Dermis blood vessel endothelial cell (primary cell): ENCODE measurements at places on chromosomes 5 and 9. TPM values are rescaled to one million over a fixed set of nuclear protein-coding genes. Genes with fewer than 3 reads are reported as not detected.

DNA sequence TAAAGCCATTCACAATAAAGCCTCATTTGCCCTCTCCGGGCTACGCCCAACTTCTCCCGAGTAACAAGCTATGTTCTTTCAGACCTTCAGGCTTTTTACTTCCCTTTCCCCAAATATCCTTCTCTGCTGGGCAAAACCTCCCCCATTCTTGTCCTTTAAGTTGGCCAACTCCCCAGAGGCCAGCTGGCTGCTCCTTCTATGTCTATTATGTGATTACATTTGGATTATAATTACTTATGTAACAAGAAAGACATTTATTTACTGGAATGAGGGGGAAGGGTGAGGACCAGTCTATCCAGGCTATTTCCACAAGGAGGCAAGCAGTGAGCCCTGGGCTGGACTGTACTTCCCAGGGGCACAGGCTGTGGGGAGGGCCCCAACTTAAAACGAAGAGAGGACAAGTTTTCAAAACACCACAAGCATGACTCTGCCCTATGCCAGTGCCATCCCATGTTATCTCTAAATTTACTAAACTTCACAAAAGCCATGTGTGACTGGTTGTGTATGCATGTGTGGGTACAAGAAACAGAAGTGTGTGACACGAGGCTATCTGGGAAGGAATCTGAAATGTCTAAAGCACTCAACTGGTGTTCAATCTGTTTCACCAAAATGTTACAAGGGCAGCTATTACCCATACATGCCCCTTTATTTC is 84.5 kb downstream of the GNAQ start:
- no peak for DNase-seq

DNA sequence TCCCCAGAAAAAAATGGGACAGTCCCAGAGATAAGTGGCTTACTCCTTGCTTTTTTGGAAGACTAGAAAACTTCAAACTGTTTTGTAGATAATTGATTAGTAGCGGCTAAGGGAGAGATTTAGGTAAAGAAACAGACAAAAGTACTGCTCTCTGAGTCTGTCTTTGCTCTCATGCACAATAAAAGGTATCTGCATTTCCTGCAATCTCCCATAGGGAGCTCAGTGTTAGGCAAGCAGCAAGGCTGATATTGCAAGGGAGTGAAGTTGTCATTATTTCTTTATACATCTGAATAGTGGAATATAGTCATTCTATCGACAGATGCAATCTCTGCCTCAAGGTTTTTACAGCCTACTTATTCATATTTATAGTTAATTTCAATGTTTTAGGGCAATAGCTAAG is 54.9 kb upstream of the CAMK4 start:
- no peak for DNase-seq

GRCh38 chr9:129665389-129665775 is at the start of gene PRRX2:
Gene PRRX2 (plus strand): TSS chr9:129665647. CDS start chr9:129665868, 221 bp downstream.
- DNase-seq: peak; percentile 13

DNA sequence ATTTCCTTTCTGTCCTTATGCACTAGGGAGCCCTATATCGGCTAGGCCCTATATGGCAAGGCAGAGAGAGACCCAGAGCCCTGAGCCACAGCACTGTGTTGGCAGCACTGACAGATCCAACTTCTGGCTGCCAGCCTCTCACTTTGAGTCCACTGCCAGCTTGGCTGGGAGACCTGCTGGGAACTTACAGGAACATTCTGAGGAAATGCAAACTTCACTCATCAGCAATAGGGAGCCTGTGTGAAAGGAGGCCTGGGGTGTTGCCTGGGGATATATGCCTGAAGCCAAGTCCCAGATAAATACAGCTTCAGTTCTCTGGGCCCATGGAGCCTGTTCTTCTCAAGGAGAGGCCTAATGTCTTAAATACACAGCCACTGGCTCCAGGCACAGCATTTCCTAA is 78.0 kb downstream of the ADRB2 start:
- DNase-seq: no peak

GRCh38 chr5:176670449-176670848 is 23.2 kb downstream of the TSPAN17 start:
- DNase-seq: no peak

GRCh38 chr9:94760660-94761059 is 34.2 kb downstream of the AOPEP start:
- no peak for DNase-seq

DNA sequence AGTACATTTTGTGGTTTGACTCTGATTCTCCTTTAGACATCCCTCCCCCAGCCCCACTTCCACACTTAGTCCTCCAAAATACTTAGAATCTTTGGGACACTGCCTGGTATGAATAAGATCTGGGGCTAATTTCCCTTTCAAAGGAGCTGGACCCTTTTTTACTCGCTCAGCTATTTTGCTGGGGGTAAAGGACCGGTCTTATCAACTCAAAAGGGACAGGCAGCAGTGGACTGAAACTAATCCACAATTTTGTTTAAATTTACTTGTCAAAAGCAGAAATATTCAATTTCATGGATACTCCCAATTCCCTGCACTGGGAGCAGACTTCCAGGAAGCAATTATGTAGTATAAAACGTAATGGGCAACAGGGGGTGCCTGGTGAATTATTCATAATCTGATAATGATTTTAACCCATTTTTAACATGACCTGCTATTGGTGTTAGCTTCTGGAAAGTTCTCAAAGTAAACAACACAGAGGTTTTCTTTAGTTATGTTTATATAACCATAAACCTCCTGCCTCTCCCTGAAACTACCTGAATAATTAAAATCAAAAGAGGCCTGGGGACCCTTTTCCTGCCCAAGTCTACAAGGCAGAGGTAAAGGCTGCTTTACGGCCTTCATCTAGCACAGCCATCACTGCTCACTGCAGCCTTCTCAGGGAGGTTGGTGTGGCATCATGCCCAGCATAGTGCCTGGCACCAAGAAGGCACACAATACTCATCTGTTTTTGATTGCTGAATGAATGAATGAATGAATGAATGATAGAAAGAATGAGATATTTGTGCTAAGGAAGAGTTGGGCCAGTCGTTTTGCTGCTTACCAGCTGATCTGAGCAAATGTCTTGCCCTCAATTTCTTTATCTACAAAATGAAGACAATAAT is 44.2 kb upstream of the GNPDA1 start:
- no peak for DNase-seq

DNA sequence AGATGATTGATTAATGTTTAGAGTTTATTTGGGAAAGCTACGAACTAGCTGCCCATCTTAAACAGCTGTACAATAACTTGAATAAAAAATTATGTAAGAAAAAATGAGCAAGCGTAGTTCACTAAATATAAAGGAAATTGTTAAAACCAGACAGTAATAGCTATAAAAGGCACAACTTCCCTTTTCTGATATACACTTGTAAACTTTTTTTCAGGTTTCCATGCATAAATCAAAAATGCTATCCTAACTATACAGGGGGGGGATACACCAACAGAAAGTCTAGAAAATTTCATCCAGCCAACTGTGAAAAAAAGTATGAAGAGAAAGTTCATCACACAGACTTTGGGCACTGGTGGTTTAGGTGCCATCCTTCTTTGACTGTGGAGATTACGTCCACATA is 122.3 kb downstream of the NR3C1 start:
- DNase-seq: no peak

STPG3 gene
- 0.34 TPM in 1 of 2 replicates, not detected in the other for total RNA-seq

RANBP17 gene
- total RNA-seq: 8.7 and 16.3 TPM in 2 replicates

SLCO6A1 gene
- total RNA-seq: not detected in 2 replicates

PCDHA3 gene
- 0.14 and 0.17 TPM in 2 replicates for total RNA-seq

OLFML2A gene
- 2.2 and 2.9 TPM in 2 replicates for total RNA-seq

RHOBTB3 gene
- total RNA-seq: 27.6 and 30.3 TPM in 2 replicates

FAM78A gene
- total RNA-seq: 9.9 and 12.4 TPM in 2 replicates

SLC6A7 gene
- not detected in 2 replicates for total RNA-seq
